ENCODE measurements at places on chromosomes 13 and 19.

DNA sequence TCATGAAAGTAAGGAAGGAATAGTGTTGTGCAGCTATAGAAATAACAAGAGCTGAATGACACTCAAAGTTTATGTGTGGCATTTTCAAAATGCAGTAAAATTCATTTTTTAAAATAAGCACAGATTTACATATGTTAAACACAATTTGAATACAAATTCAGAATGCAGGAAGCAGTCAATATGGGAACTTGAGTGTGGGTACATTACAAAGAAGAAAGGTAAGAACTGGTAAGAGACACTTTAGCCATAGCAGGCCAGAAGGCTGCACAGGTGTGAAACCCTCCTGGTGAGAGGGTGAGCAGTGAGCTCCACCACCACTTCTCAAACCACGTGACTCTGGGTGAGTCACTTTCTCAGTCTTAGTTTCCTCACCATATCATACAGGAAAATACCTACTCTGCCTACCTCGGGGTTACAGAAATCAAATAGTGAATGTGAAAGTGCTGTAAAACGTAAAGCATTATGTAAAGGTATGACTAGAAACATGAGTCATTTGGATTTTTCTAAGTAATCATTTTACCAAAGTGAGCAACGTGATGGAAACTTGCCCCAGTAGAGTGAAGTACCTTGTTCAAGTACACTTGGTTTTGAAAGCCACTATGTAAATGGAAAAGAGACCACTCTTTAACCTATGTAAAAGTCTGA is 40.5 kb downstream of the USP12 start:
- DNase-seq, result no peak

- DNase-seq, result peak; percentile 33
Measured at GRCh38 chr19:2015608-2015950, at the start of gene BTBD2. BTBD2 (minus strand) TSS chr19:2015714; CDS start chr19:2015703, 11 bp downstream.

GRCh38 chr13:110367620-110368019 is 60.5 kb downstream of the COL4A2 start:
- no peak for DNase-seq

GRCh38 chr13:113588394-113589111 is 4.0 kb downstream of the TFDP1 start:
- no peak for DNase-seq

DNA sequence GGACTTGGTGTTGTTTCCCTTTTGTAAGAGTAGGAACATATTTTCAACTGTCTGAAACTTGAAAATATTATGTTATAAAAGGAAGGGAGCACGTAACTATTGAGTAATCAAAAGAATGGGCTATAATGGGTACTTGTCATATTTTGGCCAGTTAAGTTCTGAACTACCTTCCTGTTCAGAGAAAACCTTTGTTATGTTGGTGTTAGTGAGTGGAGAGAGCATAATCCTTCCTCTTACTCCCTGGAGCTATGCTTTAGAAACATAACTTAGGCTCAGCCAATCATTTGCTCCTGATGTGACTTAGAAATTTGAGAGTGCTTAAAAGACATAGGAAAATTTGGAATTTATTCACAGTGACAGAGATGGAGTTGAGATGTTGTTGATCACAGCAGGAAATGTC is 482.5 kb upstream of the SPRY2 start:
- no peak for DNase-seq

DNA sequence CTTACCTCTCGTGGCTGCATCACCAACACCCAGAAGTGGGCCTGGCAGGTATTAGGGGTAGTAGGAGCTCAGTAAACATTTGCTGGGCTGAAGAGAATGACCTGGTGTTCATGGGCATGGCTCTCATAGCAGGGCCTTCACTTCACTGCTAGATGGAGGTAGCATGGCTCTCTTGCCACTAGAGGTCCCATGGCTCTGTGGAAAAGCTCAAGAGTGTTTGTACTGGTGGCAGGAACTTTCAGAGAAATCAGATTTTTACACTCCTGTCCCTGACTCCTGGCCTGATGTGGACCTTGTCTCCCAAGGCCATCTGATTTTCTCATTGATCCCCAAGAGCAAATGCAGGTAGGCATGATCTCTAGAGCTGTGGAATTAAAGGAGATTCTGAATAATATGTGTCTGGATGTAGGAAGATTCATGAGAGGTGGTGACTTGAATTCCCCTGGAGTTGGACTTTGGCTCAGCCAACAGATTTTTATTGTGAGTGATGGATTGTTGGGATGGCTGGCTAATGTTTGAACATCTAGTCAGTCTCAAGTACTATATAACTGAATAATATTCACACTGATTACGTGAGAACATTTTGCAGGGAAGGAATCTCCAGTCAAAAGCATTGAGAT is 5.7 kb downstream of the ZNF574 start:
- DNase-seq, result no peak

- DNase-seq, result no peak
Measured at GRCh38 chr13:37995092-37995491, 125.5 kb upstream of the TRPC4 start.

DNA sequence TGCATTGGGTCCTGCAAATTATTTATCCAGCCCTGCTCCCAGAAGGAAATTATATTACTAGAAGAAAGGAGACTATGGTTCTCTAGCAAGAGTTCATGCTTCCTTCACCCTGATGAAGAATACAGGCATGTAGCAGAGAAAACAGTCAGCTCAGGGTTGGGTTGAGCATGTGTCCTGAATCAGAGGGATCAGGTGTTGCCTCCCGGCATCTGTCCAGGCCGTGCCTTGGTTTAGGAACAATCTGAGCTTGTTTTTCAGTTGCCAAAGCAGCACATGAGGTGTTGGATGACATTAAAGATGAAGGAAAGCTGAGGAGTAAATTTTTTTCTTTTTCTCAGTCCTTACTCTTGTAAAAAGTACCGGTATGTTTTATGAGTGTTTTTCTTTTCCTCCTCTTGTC is 62.0 kb downstream of the KL start:
- no peak for DNase-seq

DNA sequence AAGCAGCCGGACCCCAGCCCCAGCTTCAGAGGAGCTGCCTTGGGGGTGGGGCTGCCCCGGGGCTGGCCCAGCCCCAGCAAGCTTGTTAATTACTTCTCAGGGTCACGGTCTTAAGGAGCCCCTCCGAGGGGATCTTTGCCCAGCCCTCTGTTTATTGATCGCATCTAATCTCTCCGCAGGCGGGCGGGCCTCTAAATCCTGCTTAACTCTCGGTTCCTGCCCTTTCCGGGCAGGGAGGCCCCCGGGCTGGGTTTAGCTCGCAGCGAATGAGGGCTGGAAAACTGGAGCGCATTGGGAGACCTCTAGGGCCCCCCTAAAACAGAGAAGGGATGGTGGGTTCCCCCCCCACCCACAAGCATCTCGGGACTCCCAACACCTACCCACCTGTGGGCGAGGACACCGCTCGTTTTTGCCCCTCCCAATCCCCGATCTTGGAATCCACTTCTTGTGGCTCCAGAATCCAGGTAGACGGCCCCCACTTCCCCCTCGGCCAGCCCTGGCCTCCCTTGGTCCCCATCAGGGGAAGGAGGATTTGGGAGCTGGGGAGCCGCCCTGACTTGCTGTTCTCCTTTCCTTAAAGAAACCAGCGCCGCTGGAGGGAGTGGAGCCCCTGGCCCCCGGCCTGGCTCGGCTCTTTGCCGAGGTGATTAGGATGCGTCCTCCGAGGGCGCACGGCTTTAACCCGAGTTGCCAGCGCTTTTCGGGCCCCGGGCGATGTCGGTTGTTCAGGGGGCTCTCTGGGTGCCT is 59.5 kb upstream of the ADGRL1 start:
- no peak for DNase-seq

GRCh38 chr13:20125129-20125782 is 35.6 kb downstream of the GJA3 start:
- DNase-seq, result no peak

GRCh38 chr13:24225930-24226329 is 65.4 kb downstream of the SPATA13 start:
- DNase-seq, result no peak

DNA sequence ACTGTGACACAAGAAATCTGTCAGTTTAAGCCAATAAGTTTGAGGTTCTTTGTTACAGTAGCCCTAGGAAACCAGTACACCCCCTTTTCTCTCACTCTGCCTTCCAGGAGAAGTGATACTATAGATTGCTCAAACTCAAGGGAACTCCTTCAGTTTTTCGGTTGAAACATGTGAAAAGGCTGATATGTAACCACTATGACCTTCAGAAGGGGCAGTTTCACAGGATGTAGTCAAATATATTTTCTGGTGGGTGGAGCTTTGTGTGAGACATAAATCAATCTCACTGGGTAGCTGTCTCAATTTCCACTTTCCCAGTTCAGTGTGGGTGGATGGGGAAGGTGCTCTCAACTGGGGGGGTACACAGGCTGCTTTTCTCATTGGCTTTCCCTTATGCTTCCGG is 41.7 kb downstream of the HTR2A start:
- no peak for DNase-seq

- DNase-seq, result no peak
Measured at GRCh38 chr13:111339366-111340143, 19.1 kb downstream of the TEX29 start.

DNA sequence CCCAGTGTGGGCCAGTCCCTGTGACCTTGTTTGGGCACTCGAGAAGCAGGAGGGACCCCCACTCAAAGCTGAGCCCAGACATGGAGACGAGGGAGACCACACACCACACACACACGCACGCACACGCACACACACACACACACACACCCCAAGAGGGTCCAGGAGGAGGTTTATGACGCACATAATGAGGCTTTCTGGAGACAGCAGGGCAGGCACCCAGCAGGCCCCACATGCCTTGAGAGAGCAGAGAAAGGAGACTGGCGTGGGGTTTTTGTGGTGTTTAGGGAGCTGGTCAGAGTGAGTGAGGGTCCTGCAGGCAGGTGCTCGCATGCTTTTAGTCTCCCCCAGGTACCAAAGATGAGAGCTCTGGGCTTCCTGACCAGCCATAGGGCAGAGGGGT is 42.4 kb downstream of the GPR12 start:
- no peak for DNase-seq

DNA sequence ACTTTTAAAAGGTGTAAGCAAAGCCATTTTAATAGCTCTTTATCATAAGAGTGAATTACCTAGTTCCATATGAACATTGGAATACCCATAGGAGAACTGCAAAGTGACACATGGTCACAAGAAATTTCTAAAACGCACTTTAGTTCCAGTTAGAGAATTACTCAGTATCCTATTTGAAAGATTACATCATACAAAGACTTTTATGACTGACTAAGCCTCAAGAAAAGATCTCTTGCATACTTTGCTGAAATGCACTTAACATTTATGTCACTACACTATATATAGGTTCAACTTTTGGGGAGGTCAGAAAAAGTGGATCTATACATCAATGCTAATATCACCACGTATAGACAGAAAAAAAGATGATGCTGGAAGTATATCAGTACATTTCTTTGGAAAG is 7.1 kb downstream of the PCDH9 start:
- no peak for DNase-seq

- no peak for DNase-seq
Measured at GRCh38 chr13:93244141-93244917, 17.7 kb downstream of the GPC6 start.

DNA sequence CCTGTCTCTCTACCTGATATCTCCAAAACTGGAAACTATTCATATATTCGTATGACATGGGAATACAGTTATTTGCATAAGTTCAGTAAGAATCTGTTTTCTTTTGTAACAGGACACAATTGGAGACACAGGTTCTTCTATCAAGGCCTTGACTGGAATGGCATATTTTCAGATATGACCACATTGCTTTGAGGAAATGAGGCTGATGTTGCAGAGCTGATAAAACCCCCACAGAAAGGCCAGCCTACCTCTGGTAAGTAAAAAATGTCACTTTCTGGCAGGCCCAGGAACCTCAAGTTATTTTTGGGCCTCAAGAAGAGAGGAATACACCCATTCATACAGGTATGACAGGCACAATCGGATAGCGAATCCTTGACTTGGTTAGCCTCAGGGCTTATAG is 29.5 kb upstream of the KBTBD6 start:
- no peak for DNase-seq

DNA sequence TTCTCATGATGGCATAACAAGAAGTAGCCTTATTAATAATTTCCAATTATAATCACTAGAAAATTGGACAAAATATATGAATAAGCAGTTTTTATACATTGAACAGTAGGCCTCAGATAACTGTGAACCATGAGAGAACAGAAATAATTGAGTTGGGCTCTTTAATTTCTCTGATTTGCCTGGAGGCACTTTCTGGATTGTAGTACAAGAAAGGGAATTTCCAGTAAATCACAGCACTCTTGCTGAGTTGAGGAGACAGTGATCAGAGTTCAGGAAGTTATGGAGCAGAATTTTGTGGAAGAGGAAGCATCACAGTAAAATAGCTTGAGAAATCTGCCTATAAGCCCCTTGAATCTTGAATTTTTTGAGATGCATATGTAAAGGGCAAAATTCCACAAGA is 216.2 kb downstream of the MAB21L1 start:
- no peak for DNase-seq

DNA sequence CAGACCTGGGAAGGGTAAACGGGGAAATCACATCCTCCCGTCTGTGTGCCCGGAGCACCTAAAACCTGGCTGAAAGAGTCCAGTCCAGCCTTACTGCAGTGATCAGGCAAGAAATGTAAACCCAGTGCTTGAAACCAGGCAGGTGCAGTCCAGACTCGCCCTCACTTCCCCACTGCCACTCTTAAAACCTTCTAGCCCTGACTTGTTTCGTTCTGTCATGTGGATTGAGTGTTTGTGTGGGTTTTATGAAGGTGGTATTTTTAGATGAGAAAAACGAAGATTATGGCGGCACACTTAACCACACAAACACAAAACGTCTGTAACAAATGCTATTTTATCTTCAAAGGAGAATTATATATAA is 839 bp upstream of the CKAP2 start:
- no peak for DNase-seq

DNA sequence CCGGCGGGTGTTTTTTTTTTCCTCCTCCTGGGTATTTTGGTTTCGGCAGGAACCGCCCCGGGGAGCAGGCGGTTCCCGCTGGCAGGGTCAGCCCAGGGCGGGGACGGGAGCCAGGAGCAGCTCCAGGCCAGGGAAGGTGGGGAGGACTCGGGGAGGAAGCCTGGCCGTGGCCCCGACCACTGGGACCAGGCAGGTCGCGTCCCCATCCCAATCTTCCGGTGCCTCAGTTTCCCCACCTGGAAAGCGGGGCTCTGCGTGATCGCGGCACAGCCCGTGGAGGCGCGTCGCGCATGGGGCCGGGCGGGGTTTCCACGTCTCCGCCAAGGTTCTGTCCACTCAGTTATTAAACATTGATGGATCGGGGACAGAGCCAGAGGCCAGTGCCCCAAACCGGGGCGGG is 34.8 kb downstream of the IL12RB1 start:
- DNase-seq, result no peak

GRCh38 chr13:46087481-46087880 is 17.4 kb downstream of the CPB2 start:
- no peak for DNase-seq

DNA sequence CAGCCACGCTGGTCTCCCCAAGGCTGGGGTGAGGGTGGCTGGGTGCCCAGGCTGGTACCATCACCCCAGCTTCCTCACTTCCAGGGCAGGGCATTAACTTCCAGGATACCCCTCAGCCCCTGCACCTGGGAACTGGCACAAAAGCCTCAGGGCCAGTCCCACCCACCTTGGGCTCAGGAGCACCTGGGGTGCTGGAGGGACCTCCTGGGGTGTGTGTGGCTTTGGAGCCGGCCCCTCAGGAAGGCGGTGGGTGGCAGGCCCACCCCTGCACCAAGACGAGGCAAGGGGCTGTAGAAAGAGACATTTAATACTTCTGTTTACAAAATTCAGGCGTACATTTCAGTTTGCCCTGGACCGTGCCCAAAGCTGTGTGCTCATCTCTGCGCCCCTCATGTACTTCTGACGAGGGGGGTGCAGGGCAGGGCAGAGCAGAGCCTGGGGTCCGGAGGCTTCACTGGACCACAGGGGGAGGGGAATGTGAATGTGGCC is 16.8 kb downstream of the MPND start:
- no peak for DNase-seq

Measured in amygdala (tissue), 56 donors.